ENCODE measurements at places on chromosomes 2 and 18. TPM values are rescaled to one million over a fixed set of nuclear protein-coding genes. Genes with fewer than 3 reads are reported as not detected.

DNA sequence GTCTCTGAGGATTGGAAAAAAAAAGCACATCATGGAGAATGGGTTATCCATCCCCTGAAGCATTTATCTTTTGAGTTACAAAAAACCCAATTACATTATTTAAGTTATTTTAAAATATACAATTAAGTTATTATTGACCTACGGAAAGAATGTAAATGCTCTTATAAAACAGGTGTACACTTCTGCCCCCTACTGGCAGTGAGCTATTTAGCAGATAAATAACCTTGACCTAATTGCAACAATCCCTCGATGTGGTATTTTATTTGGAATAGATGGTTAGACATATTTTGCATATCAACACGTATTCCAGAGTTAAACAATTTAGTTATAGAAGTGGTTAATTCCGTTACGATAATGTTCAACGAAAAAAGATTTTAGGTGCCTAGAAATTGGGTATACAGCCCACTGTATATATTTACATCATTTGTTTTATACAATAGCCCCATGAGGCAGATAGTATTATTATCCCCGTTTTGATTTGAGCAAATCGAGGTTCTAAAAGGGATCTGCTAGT lies 9.1 kb upstream of the DAW1 start:
- no peak overlapping the region for H3K27ac ChIP-seq
- peaks cover 4% of the 10 kb centered on the region for H3K27me3 ChIP-seq
- DNase-seq: peak; percentile 65
- H3K36me3 ChIP-seq: no peaks in the 10 kb centered on the region
- peaks cover 33% of the 10 kb centered on the region for H3K4me1 ChIP-seq
- no peak overlapping the region for H3K4me3 ChIP-seq

DNA sequence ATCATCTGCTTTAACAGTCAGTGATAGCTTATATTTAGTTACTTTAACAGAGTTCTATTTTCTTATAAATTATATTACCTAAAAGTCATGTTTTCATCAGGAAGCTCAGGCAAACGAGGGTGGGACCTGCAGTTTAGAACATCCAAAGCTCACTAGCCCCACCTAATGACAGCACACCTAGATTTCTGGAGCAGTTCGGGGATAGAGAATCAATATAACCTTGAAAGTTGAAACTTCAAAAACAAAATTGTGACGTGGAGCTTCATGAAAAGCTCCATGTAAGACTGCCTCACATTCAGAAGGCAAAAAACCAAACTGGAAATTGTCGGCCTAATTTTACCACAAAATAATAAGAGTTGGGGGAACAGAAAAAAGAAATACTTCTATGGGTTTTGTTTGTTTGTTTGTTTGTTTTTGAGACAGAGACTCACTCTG lies 185.9 kb upstream of the CCDC150 start:
- H3K4me3 ChIP-seq: no peak overlapping the region
- no peaks in the 10 kb centered on the region for H3K36me3 ChIP-seq
- no peaks in the 10 kb centered on the region for H3K27me3 ChIP-seq
- H3K4me1 ChIP-seq: no peaks in the 10 kb centered on the region
- H3K27ac ChIP-seq: no peak overlapping the region

B4GALT6 gene
- polyA plus RNA-seq: 1.7 TPM

- no peak overlapping the region for H3K27ac ChIP-seq
- H3K4me1 ChIP-seq: peaks cover 12% of the 10 kb centered on the region
- 0 out of 2 replicates have a peak, but pooled peaks cover 2% of the 10 kb centered on the region for H3K36me3 ChIP-seq
These were observed 7.3 kb upstream of the HTR2B start for GRCh38 chr2:231132129-231132528.

GRCh38 chr2:143953451-143954030 lies 566.4 kb downstream of the ZEB2 start:
- no peaks in the 10 kb centered on the region for H3K4me1 ChIP-seq
- DNase-seq: no peak
- H3K36me3 ChIP-seq: no peaks in the 10 kb centered on the region
- H3K27ac ChIP-seq: no peak overlapping the region

DNA sequence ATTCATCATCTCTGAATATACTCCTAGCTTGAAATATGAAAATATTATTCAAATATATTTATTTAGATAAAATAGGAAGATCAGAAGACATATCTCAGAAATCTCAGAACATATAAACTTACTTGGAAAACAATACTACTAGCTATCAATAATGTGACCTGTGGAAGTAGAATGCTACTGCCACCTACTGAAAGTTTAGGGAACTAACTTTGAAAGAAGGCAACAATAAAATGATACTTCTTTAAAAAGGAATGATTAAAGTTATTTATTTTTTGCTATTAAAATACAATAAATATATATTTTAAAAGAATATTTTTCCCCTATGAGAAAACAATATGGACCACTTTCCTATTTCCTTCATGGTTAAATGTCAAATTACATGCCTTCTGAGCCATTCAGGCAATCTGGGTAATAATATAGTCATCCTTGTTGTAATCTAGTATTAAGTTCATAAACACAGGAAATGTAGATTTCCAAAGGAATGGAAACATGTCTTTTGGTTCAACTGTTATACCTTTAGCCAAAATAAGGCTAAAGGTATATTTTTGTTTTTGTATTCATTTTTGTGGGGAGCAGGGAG lies 26.0 kb downstream of the ACADL start:
- no peak overlapping the region for H3K4me3 ChIP-seq
- H3K36me3 ChIP-seq: no peaks in the 10 kb centered on the region

CABYR gene
- polyA plus RNA-seq: 0.88 TPM

BBS5 gene
- 1.8 TPM for polyA plus RNA-seq

DNA sequence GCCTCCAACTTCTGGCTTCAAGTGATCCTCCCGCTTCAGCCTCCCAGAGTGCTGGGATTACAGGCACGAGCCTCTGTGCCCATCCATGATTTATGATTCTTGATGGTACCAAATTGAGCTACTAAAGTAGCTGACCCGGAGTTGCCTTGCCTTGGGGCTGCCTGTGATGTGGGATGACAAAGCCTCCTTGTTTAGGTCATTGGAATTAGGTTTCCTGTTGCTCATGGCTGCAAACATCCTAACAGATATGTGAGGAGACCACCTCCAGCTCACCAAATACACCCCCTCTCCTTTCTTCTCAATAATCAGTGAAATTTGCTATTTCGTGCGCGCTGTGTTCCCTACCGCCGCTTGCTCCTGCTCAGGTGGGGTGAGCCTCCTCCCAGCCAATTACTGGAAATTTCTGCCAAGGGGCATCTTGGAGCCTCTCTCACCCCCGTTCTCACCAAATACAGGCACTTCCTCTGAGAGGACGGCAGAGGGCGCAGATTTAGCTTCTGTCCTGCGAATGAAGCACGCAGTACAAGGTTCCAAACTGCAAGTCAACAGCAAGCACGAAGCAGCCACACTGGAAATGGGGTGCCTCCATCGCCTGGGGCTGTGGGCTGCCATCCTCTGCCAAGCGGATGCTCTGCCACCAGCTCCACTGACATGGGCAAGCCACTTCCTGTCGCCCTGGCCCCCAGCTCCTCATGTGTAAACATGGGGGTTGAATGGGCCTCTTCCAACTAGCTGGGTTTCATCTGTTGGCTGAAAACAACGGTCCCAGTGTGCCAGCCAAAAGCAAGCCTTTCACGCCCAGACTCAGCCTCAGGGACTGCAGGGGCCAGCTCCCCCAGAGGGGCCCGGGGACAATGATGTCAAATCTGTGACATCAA lies 71.7 kb downstream of the NCAPH start:
- H3K4me3 ChIP-seq: no peak overlapping the region
- peak; percentile 77 for DNase-seq
- H3K36me3 ChIP-seq: no peaks in the 10 kb centered on the region
- H3K27ac ChIP-seq: no peak overlapping the region

DNA sequence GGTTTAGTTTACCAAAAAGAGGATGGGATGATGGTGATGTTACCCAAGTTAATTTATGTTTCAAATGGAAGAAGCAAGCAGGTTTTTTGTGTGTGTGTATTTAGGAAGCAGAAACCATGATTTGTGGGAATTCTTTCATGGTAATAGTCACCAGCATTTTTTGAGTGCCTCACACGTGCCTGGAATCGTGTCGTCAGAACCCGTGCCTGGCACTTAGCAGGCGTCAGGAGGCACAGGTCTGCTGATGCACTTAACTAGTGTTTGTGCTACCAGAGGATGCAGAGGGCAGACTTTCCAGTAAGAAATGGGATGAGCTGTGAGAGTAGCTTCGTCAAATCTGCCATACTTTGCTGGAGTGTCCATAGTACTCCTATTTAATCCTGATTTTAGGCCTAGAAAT lies 41.1 kb downstream of the LYPD6 start:
- no peak overlapping the region for H3K27ac ChIP-seq
- no peak for DNase-seq
- H3K36me3 ChIP-seq: no peaks in the 10 kb centered on the region

GRCh38 chr2:230938516-230939065 lies 13.5 kb upstream of the GPR55 start:
- no peak overlapping the region for H3K4me3 ChIP-seq
- no peaks in the 10 kb centered on the region for H3K4me1 ChIP-seq
- no peak overlapping the region for H3K27ac ChIP-seq
- DNase-seq: no peak

CPO gene
- polyA plus RNA-seq: 0.07 TPM

GCC2 gene
- polyA plus RNA-seq: 15.2 TPM

DNA sequence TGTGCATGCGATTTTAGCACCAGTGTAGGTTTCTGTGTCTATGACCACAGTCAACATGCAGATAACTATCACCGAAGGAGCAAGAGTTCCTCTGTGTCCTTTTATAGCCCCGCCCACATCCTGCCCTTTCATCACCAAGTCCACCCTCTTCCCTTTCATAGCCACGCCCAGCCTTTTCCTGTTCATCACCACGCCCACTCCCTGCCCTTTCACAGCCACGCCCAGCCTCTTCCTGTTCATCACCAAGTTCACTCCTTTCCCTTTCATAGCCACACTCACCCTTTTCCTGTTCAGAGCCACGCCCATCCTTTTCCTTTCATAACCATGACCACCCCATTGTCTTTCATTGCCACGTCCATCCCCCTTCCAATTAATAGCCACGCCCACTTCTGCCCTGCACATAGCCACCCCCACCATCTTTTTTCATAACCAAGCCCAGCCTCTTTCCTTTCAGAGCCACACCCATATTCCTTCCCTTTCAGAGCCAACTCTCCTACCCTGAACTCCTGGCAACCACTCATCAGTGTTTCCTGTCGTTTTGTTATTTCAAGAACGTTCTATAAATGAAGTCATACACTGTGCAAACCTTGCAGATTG lies 273.9 kb downstream of the MYT1L start:
- H3K27me3 ChIP-seq: no peaks in the 10 kb centered on the region
- H3K4me1 ChIP-seq: no peaks in the 10 kb centered on the region
- H3K4me3 ChIP-seq: no peak overlapping the region
- no peak overlapping the region for H3K27ac ChIP-seq
- no peak for DNase-seq

ASXL3 gene
- not detected for polyA plus RNA-seq

- no peaks in the 10 kb centered on the region for H3K36me3 ChIP-seq
- no peak for DNase-seq
- H3K27ac ChIP-seq: no peak overlapping the region
- no peaks in the 10 kb centered on the region for H3K27me3 ChIP-seq
- H3K4me1 ChIP-seq: no peaks in the 10 kb centered on the region
These were observed 231.9 kb downstream of the DYSF start for GRCh38 chr2:71685073-71685848.

GRCh38 chr18:46894124-46894523 lies 23.2 kb downstream of the PIAS2 start:
- H3K4me3 ChIP-seq: no peak overlapping the region
- no peak overlapping the region for H3K27ac ChIP-seq
- peaks cover 5% of the 10 kb centered on the region for H3K36me3 ChIP-seq
- H3K27me3 ChIP-seq: no peaks in the 10 kb centered on the region
- peaks cover 13% of the 10 kb centered on the region for H3K4me1 ChIP-seq
- DNase-seq: no peak

DNA sequence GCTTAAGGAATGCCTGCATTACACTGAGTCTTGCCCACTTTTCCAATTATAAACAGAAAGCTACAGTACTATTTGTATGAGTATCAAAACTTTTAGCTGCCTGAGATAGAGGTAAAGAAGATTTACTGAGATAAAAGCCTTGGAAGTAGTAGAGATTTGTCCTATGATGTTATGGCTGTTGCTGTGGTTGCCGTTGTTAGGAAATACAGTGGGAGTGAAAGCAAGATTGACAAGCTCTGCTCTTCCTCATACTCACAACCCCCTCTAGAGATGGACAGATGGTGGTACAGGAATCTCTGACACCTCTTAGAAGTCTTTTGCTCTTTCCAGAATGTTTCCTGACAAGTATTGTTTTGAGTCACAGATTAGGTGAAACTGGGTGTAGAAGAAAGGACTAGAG lies 242.5 kb downstream of the RPIA start:
- no peaks in the 10 kb centered on the region for H3K27me3 ChIP-seq
- no peak overlapping the region for H3K27ac ChIP-seq
- H3K4me3 ChIP-seq: no peak overlapping the region
- DNase-seq: peak; percentile 34
- no peaks in the 10 kb centered on the region for H3K4me1 ChIP-seq

- H3K36me3 ChIP-seq: no peaks in the 10 kb centered on the region
- peak; percentile 97 for DNase-seq
- H3K4me1 ChIP-seq: peaks cover 39% of the 10 kb centered on the region
- H3K4me3 ChIP-seq: peak overlapping the region; percentile 98
These were observed 1.8 kb downstream of the SEC11C start for GRCh38 chr18:59141294-59142068.

GRCh38 chr2:241575624-241576292 lies 17.2 kb downstream of the BOK start:
- H3K4me1 ChIP-seq: peaks cover 8% of the 10 kb centered on the region
- H3K36me3 ChIP-seq: peaks cover 23% of the 10 kb centered on the region
- no peak overlapping the region for H3K4me3 ChIP-seq
- H3K27me3 ChIP-seq: no peaks in the 10 kb centered on the region

GRCh38 chr2:85166021-85166420 lies 32.8 kb downstream of the TCF7L1 start:
- H3K27me3 ChIP-seq: peaks cover 2% of the 10 kb centered on the region
- H3K36me3 ChIP-seq: no peaks in the 10 kb centered on the region
- H3K27ac ChIP-seq: no peak overlapping the region
- no peak overlapping the region for H3K4me3 ChIP-seq
- peaks cover 18% of the 10 kb centered on the region for H3K4me1 ChIP-seq

CRYGC gene
- 0.20 TPM for polyA plus RNA-seq

DNA sequence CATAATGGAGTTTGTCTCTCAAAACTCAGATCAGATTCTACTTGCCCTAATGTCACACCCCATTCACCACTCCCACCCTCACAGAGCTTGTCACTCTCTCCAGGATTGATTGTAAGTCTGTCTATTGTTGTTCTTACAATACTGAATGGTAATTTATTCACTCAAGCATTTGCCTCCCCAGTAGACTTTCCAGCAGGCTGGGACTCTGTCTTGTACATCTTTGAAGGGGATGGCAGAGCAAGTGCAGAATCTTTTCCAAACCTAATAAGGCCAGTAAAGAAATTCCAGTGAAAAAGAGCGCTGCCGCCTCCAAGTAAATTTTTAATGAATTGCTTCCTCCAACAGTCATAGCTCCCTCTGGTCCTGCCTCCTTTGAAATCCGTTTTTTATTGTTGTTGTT lies 56.9 kb downstream of the RBM43 start:
- no peak overlapping the region for H3K4me3 ChIP-seq
- H3K27me3 ChIP-seq: no peaks in the 10 kb centered on the region
- H3K27ac ChIP-seq: no peak overlapping the region
- no peaks in the 10 kb centered on the region for H3K36me3 ChIP-seq
- DNase-seq: no peak
- no peaks in the 10 kb centered on the region for H3K4me1 ChIP-seq

Data from HepG2 (cell line).